Forelimb muscle (tissue), 1 donor: ENCODE measurements at places on chromosomes 2 and 18. TPM values are rescaled to one million over a fixed set of nuclear protein-coding genes. Genes with fewer than 3 reads are reported as not detected.

- no peak for DNase-seq
These were observed 158.8 kb upstream of the SMIM21 start for GRCh38 chr18:75586130-75586889.

APLF gene
- polyA plus RNA-seq, result 1.3 TPM

C2orf92 gene
- 20.7 TPM for polyA plus RNA-seq

GRCh38 chr2:67806816-67807215 is 256.0 kb downstream of the C1D start:
- no peak for DNase-seq

DNA sequence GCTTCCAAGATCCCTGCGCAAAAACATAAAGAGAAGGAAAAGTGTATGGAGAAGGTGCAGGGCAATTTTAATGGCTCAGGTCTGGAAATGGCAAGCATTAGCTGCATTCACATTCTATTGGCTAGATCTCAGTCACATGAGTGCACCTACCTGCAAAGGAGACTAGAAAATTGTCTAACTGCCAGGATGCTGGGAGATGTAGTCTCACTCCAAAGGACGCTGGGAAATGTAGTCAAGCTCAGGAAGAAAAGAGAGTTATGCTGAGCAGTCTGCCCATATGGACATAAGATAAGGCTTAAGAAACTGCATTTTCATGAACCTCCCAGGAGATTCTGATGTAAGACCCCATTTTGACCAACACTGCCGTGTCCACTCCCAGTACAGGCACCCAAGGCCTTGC is 9.5 kb upstream of the KLHL29 start:
- DNase-seq, result no peak

CXCR2 gene
- polyA plus RNA-seq, result 0.18 TPM

DNA sequence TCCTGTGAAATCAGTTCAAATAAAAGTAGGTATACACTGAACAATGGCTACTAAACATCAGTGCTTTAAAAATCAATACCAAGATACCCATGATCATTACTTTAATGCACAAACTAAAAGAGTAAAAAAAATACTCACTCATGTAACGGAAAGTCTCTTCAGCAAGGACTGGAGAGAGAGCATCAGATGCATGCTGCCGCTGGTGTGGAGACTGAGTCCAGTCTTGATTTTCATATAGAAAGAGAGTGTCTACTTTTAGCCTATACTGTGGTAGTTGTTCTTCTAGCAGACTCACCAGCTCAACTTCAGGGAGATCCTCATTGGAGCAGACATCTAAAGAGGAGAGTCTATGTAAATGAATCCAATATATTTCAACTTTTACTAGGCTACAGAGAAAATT is 44.0 kb downstream of the TRAK2 start:
- no peak for DNase-seq

DNA sequence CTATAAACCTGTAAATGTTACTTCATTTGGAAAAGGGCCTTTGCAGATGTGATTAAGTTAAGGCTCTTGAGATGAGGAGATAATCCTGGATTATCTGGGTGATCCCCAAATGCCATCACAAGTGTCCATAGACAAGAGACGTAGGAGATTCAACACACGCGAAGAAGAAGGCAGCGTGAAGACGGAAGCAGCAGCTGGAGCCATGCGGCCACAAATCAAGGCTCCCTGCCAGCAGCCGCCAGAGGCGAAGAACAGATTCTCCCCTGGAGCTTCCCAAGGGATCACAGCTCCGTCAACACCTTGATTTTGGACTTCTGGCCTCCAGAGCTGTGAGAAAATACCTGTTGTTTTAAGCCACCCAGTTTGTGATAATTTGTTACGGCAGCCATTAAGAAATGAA is 11.0 kb upstream of the VAPA start:
- no peak for DNase-seq

TRAPPC8 gene
- 26.3 TPM for polyA plus RNA-seq
